ENCODE measurements at places on chromosomes 7 and 10. TPM values are rescaled to one million over a fixed set of nuclear protein-coding genes. Genes with fewer than 3 reads are reported as not detected.
A peak's percentile ranks its signal among the peaks of the same experiment; 100 is the strongest.

- peak; percentile 69 for DNase-seq
Measured at GRCh38 chr7:129169171-129169671, 19.2 kb upstream of the SMO start.

- DNase-seq = peak; percentile 77
Measured at GRCh38 chr10:103605359-103606096, 112.0 kb downstream of the NEURL1 start.

LIPK gene
- total RNA-seq = not detected

PDZD7 gene
- total RNA-seq = 1.9 TPM

- no peak for DNase-seq
Measured at GRCh38 chr7:2018569-2019460, 213.9 kb downstream of the MAD1L1 start.

DNA sequence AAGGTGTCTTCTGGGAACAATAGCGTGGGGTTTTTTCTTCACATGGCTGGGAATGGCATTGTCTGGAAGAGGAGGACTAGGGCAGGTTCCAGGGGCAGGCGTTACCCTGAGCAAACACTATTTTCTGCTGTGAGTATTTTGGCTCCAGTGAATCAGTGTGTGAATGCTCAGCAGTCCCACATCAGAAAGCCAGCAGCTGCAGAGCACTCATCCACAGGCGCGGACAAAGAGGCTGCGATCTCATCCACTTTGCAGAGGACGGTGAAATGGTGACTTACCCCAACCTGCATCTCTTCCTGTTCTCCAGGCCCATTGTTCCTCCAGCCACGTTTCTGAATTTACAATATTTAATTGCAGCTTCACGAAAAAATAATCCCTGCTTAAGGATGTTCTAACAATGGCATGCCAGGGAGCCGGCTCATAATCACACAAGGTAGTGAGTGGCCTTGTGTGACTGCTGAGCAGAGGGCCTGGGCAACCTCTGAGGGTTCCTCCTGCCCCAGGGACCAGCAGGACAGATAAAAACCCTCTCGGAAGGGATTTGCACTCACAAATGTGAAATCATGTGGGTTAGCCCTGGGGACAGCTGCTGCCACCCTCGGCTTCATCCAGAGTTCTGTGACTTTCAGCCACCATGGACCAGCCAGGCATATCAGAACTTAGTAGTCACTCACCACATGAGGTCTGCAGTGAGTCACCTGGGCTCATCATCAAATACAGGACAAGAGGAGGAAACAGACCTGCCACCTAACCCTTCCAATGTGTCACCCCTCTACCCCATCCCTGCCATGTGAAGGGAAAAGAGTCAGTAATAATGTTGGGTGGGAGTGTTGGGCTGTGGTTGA lies 65.0 kb upstream of the EN2 start:
- DNase-seq = no peak

GPR146 gene
- 0.92 TPM for total RNA-seq

MYO1G gene
- 0.48 TPM for total RNA-seq

ZNF365 gene
- total RNA-seq = 0.39 TPM

SPDYE1 gene
- total RNA-seq = not detected

DNA sequence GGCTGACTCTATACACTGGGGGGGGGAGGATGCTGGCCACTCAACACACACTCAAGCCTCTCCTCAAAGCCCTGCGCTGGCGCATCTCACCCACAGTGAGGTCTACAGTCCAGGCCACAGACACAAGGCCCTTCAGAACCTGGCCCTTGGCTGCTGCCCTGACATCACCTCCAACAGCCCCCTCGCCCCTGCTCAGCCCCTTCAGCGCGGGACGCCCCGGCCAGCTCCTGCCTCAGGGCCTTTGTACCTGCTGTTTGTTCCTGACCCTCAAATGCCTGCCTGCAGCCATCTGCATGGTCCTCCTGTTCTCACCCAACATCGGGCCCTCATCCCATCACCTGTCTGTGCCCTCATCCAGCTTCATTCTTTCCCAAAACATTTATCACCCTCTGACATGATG lies 572.6 kb downstream of the DNAJB6 start:
- DNase-seq = no peak

PNLIPRP1 gene
- total RNA-seq = 0.68 TPM

GRCh38 chr7:12456506-12456905 lies 52.8 kb upstream of the VWDE start:
- DNase-seq = no peak

DNA sequence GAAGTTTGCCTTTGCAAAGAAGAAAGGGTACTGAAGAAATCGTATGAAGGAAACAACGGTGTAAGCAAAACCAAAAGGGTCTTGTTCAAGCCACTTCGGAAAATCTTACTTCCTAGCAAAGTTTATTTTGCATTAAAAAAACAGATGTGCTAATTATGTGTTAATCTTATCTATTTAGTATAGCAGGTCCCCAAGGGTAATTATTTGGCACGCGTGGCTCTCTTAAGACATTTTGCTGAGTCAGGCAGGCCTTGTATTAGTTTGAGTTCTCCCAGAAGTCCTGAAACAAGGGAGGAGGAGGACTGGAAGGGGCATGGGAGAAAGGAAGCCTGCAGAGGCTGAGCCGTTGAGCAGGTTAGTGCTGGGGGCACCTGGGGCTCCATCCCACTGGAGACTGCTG lies 44.9 kb downstream of the TMEM178B start:
- no peak for DNase-seq

DNA sequence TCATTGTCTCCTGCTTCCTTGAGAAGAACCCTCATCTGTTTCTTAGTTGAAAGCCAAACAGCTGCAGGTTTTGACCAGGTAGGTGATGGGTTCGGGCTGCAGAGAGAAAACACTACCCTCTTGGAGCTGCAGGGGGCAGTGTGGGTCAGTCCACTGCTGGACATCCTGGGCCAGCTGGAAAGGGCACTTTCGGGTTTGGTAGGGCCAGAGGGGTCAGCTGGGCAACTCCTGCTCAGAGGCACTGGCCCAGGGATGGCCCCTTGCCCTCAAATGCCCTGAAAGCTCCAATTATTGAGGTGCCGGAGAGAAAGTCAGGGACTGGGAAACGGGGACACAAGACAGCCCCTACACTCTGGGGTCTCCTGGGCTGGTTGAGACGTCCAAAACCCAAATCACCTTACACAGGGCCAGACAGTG lies 90.7 kb downstream of the MKI67 start:
- DNase-seq = peak; percentile 82

- no peak for DNase-seq
Measured at GRCh38 chr7:18508443-18509427, 13.2 kb downstream of the HDAC9 start.

LEP gene
- total RNA-seq = not detected

GRCh38 chr10:43846187-43846680 lies 197.6 kb upstream of the ZNF32 start:
- no peak for DNase-seq

GRCh38 chr10:60654813-60655464 lies 123.3 kb upstream of the CDK1 start:
- no peak for DNase-seq

EBF3 gene
- total RNA-seq = 1.1 TPM

CADPS2 gene
- total RNA-seq = 11.5 TPM

DNA sequence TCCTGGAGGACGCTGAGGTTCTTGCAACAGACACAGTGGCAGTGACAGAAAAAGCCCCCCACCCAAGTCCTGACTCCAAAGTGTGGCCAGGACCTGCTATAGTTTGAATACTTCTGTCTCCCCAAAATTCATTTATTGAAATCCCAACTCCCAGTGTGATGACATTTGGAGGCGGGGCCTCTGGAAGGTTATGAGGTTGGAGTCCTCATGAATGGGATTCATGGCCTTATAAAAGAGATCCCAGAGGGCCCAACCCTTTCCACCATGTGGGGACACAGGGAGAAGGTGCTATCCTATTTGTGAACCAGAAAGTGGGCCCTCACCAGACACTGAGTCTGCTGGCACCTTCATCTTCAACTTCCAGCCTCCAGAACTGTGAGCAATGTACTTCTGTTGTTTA lies 18.3 kb downstream of the ANXA11 start:
- no peak for DNase-seq

CFTR gene
- total RNA-seq = 0.89 TPM

GJC3 gene
- total RNA-seq = 3.7 TPM

- no peak for DNase-seq
Measured at GRCh38 chr7:21753071-21753470, 192.6 kb downstream of the CDCA7L start.

DNA sequence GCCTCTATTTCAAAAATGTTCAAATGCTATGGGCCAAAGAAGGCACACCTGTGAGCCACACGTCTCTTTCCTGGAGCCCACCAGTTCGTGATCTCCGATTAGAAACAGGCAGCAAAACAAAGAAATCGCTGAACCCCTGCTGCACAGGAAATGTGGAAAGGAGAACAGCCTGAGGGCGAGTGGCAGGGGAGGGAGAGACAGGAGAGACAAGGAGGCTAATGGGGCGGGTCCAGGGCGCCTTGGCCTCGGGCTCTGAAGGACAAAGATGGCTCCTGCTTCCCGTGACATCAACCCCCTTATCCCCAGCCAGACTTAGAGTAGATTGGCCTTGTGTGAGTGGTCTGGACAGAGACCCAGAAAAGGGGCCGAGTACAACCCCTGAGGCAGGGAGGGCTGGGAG lies 62.4 kb upstream of the DOCK1 start:
- peak; percentile 55 for DNase-seq

LRRD1 gene
- not detected for total RNA-seq

SFTPD gene
- 1.1 TPM for total RNA-seq

CPN1 gene
- total RNA-seq = 0.66 TPM

SEC31B gene
- 6.4 TPM for total RNA-seq

GRCh38 chr10:58740620-58741369 lies 228.1 kb downstream of the BICC1 start:
- DNase-seq = no peak

Measured in WTC11 (cell line).